ENCODE measurements at places on chromosomes 12 and 14. TPM values are rescaled to one million over a fixed set of nuclear protein-coding genes. Genes with fewer than 3 reads are reported as not detected.

EPS8 gene
- 2.2 TPM for total RNA-seq

TXNDC16 gene
- total RNA-seq = 6.2 TPM

DNA sequence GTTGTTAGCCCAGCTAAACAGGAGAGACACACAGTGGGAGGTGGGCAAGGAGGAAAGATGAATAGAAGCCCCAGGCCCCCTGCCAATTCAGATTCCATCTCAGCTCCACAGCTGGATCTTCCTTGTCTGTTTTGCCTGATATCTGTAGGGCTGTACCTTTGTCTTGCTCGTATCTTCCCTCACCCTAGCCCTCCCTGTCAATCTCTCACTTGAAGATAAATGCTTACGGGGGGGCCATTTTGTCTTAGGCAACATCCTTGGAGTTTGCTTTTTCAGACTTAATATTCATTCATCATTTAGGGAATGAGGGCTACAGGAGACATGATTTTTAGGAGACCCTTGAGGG, 2.4 kb downstream of the KIF5A start:
- peaks cover 25% of the 10 kb centered on the region for H3K4me1 ChIP-seq
- no peaks in the 10 kb centered on the region for H3K36me3 ChIP-seq
- H3K4me3 ChIP-seq = no peak overlapping the region
- H3K27ac ChIP-seq = no peak overlapping the region
- no peak for DNase-seq

BATF gene
- 175 TPM for total RNA-seq
